HepG2 (cell line): ENCODE measurements at places on chromosomes 3 and 15.
A peak's percentile ranks its signal among the peaks of the same experiment; 100 is the strongest.

GRCh38 chr3:72086743-72087087 is 301.8 kb upstream of the PROK2 start:
- DNase-seq = no peak

GRCh38 chr15:72570059-72570458 is 84.4 kb upstream of the GOLGA6B start:
- DNase-seq = no peak

- no peak for DNase-seq
Observed at GRCh38 chr3:172303941-172304558, 144.2 kb downstream of the GHSR start.

GRCh38 chr3:108826309-108827187 is 4.0 kb downstream of the TRAT1 start:
- DNase-seq = no peak

- DNase-seq = no peak
Observed at GRCh38 chr3:48599509-48600285, 4.6 kb upstream of the COL7A1 start.

GRCh38 chr15:84761607-84762131 is 13.3 kb downstream of the ZNF592 start:
- DNase-seq = no peak

DNA sequence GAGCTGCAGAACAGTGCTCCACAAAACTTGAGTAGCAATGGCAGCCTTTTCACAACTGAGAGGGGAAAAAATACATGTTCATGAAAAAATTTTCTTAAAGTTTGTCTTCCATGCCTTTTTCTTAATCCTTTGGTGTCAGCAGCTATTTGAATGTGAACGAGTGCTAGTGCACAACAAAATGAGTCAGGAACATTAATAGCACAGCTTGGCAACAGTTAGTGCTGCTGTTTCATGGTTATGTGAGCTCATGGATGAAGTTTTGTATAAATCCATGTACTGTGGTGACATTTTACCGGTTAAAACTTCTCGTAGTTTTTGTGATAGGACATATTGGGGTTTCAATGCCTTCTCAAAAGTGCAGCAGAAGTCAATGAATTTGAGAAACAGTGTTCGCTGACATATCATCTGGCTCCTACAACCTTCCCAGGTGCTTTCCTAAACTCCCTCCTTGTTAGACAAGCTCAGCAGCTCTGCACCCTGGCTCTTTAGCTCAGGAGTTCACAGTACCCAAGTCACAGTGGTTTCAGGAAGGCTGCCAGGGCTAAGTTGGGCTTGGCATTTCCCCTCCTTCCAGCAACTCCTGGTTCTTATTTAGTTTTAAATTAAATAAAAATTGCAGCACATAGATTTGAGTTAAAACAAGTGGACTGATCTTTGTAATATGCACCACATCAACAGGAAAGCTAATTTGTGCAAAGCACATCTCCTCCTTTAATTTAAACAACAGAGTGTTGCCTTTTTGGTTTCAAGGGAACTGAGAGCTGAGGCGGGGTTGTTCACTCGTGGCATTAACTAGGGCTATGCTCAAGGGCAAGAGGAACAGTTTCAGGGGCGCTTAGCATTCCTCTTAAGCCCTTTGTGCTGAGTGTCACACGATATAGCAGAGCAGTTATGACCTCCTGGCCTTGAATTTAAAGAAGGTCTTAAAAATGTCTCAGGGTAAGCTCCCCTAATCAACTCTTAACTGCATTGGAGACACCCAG is 362.8 kb downstream of the CHST2 start:
- no peak for DNase-seq

- DNase-seq = no peak
Observed at GRCh38 chr15:81807186-81807585, 238.6 kb downstream of the MEX3B start.

- no peak for DNase-seq
Observed at GRCh38 chr3:127550468-127551157, 39.9 kb downstream of the TPRA1 start.

DNA sequence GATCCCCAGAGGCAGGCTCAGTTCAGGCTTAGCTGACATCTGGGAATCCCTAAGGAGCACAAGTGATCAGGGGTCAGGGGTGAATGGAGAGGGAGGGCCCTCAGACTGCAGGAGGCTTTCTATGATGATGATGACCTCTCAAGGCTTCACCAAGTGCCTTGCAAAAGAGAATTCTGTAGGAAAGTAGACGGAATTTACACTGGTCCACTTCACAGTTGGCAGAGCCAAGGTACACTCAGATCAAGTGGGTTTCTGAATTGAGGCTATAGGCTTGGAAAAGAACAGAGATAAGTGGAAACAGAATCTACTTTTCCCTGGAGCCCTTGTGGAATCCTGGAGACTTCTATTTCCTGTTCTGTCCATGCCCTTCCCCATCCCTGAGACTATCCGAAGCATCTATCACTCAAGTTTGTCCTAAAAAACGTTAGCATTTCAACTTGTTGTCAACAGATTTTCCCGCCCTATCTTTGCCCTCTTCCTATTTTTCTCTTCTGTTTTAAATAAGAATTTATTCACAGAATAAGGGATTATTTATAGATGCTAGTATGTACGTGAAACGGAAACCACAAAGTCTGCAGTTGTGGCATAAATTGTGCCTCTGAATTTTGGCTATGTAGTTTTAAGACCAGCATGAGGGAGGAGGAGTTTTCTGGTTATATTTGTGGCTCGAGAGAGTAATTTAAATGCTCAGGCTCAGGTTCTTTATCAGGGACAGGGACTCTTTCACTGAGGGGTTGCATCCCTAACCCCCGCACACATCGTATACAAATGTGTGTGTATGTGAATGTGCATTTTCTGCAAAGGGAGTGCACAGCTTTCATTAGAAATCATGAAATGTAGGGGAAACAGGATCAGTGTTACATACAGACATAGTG is 12.8 kb downstream of the GCSAM start:
- no peak for DNase-seq

- DNase-seq = peak; percentile 46
Observed at GRCh38 chr3:14899993-14900618, 47.3 kb upstream of the NR2C2 start.

- DNase-seq = no peak
Observed at GRCh38 chr3:33364531-33365128, 75.6 kb downstream of the UBP1 start.

GRCh38 chr3:14532691-14533456 is 7.3 kb downstream of the GRIP2 start:
- DNase-seq = peak; percentile 9

- DNase-seq = no peak
Observed at GRCh38 chr3:11085093-11085840, 69.0 kb upstream of the HRH1 start.

DNA sequence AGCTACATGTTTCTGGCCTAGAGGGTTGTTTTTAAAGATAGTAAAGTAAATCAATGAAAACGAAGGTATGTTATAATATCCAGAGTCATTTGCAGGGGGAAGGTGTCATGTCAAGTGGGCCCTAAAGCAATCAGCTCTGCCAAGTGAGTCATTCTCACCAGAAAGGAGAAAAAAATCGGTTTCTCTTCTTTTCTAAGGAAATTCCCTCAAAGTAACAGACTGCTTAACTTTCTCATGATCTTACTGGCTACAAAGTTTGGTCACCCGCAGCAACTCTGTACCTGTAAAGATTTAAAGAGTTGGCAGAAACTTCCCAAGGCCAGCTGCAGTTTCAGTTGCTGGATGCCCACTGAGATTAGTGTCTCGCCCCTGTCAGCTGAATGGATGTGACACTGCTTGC is 5.5 kb upstream of the FSIP1 start:
- DNase-seq = no peak

GRCh38 chr15:31106495-31107300 is 5.2 kb upstream of the TRPM1 start:
- DNase-seq = no peak

DNA sequence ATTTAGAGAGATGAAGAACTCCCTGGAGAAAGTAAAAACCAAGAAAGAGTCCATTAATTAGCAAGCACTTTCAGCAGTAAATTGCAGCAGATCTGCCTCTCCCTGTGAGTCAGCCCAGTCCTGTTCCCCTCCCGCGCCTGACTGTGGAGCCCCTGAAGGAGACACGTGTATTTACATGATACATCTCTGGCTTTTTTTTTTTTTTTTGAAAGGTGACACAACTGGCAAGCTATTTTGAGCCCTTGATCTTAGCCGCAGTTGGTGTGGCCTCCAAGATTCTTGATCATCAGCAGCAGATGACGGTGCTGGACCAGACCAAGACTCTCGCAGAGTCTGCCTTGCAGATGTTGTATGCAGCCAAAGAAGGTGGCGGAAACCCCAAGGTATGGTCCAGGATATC is 271.8 kb upstream of the TPM1 start:
- no peak for DNase-seq

- DNase-seq = no peak
Observed at GRCh38 chr3:16239780-16240179, 25.0 kb downstream of the DPH3 start.

DNA sequence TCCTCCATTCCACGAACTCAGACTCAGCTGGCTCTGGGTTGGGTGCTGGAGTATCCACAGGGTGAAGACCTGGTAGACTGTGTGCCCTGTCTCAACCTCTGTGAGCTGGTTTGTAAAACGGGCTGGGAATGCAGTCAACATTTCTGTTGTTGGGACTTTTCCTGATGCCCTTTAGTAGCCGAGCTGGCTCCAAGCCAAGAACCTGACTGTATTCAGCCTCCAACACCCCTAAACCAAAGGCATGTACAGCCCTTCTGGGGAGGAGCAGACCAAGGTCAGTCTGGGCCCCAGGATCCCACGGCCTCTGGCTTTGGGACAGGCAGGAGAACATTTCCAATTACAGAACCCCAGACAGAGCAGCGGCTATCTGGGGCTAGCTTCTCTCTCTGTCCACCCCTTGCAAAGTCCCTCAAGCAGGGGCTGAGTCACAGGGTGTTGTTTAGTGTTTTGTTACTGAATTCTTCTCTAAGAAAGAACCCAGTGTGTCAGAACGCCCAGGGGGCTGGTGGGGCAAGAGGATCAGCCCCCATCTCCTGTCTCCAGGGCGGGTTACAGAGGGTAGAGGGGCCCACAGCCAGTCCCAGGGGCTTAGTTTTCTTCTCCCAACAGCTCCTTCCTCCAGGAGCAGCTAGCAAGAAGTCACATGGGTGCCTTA is 56.8 kb upstream of the SLC6A6 start:
- no peak for DNase-seq

GRCh38 chr3:119786409-119786808 is 4.5 kb downstream of the NR1I2 start:
- DNase-seq = peak; percentile 38

DNA sequence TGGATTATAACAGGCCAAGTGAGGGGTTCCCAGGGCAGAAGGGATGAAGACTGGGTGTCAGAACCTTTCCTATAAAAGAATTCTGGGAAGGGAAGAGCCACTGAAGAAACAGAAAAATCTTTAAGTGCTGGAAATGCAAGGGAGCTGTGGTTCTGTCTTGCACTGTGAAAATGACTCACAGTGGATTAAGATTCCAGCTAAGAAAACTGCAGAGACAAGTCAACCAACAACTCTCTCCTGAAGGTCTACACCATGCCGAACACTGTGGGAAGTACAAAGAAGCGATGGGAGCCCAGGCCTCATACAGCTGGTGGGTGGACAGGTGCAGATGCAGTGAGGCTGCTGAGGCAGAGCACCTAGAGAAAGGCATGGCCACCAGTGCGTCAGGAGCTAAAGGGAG is 27.7 kb downstream of the ZDHHC3 start:
- DNase-seq = no peak

- DNase-seq = no peak
Observed at GRCh38 chr3:105626739-105627138, 242.1 kb downstream of the CBLB start.

DNA sequence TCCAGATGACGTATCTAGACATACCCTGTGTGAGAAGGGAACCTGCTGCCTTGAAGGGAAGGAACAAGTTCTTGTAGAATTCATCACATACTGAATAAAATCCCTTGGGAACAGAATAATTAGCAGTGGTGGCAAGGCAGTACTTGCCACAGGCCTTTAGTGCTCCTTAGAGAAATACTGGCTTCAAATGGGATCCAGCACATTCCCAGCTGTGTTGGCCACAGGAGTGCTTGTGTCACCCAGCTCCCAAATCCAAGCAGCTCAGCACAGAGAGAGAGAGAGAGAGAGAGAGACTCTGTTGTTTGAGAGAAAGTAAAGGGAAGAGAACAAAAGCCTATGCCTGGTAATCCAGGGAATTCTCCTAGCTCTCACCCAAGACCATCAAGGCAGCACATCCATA is 969.0 kb upstream of the ALCAM start:
- no peak for DNase-seq

- no peak for DNase-seq
Observed at GRCh38 chr3:13288732-13289718, 131.1 kb downstream of the NUP210 start.

- no peak for DNase-seq
Observed at GRCh38 chr3:140167600-140168281, 232.8 kb downstream of the CLSTN2 start.
